ENCODE measurements at places on chromosomes 7 and 10. TPM values are rescaled to one million over a fixed set of nuclear protein-coding genes. Genes with fewer than 3 reads are reported as not detected.

The UTF1 gene
- total RNA-seq, result not detected

The PNLIP gene
- not detected for total RNA-seq

The GSTO2 gene
- total RNA-seq, result 1.5 TPM

The CYP3A7 gene
- total RNA-seq, result not detected

The NKX2-3 gene
- 0.07 TPM for total RNA-seq

The TWIST1 gene
- 3.6 TPM for total RNA-seq

The HOXA3 gene
- total RNA-seq, result 6.4 TPM

The ITIH2 gene
- 0.31 TPM for total RNA-seq

The PHKG1 gene
- total RNA-seq, result 1.9 TPM

The STAG3 gene
- total RNA-seq, result not detected

The FGL2 gene
- not detected for total RNA-seq

The CPA1 gene
- not detected for total RNA-seq

The ABCA13 gene
- total RNA-seq, result 0.06 TPM

The MRLN gene
- not detected for total RNA-seq

The DKK1 gene
- 445 TPM for total RNA-seq

The STEAP4 gene
- total RNA-seq, result not detected

The ORAI2 gene
- total RNA-seq, result 36.7 TPM

The PDK4 gene
- 10.3 TPM for total RNA-seq

The CNTNAP2 gene
- total RNA-seq, result not detected

The ACTR3C gene
- 0.36 TPM for total RNA-seq

The HOGA1 gene
- total RNA-seq, result 1.7 TPM

The ASB10 gene
- total RNA-seq, result not detected

Data from A549 treated with GW870086 at 1 μM for 4 hours (cell line).